Mesenteric fat pad (tissue), 1 donor: ENCODE measurements at places on chromosomes 5 and 9. TPM values are rescaled to one million over a fixed set of nuclear protein-coding genes. Genes with fewer than 3 reads are reported as not detected.

- DNase-seq = no peak
Observed at GRCh38 chr5:135313405-135313804, 85.6 kb downstream of the MACROH2A1 start.

- DNase-seq = no peak
Observed at GRCh38 chr9:27329291-27329690, 32.3 kb upstream of the EQTN start.

LCN2 gene
- 0.64 TPM for total RNA-seq

SCAI gene
- 6.4 TPM for total RNA-seq

ANGPTL2 gene
- total RNA-seq = 169 TPM

RLN2 gene
- not detected for total RNA-seq

GRCh38 chr5:54518146-54518817 lies 723 bp downstream of the SNX18 start:
- DNase-seq = no peak
